Kidney (tissue), 22 donors: ENCODE measurements at places on chromosomes 6 and 20.

DNA sequence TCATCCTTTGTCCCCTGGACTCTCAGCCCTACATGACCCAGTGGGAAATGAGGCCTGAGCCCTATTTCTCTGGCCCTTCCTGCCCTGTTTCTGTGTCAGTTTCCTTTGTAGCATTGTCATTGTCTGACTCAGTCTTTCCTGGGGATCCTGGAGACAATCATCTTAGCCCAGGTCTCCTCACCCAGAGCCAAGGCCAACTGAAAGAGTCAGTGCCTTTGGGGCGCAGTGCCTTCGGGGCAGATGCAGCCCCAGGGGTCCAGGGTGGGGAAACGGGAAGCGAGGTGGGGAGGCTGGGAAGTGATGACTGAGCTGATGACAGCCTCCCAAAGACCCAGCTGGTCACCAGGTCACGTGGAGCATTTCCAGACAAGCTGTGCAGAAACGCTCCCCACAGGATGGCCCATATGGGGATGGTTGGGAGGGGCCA lies 93.3 kb upstream of the SULF2 start:
- DNase-seq: no peak

GRCh38 chr6:40922281-40922680 lies 116.7 kb downstream of the UNC5CL start:
- no peak for DNase-seq

- no peak for DNase-seq
Measured at GRCh38 chr6:163777716-163778115, 363.2 kb downstream of the QKI start.

DNA sequence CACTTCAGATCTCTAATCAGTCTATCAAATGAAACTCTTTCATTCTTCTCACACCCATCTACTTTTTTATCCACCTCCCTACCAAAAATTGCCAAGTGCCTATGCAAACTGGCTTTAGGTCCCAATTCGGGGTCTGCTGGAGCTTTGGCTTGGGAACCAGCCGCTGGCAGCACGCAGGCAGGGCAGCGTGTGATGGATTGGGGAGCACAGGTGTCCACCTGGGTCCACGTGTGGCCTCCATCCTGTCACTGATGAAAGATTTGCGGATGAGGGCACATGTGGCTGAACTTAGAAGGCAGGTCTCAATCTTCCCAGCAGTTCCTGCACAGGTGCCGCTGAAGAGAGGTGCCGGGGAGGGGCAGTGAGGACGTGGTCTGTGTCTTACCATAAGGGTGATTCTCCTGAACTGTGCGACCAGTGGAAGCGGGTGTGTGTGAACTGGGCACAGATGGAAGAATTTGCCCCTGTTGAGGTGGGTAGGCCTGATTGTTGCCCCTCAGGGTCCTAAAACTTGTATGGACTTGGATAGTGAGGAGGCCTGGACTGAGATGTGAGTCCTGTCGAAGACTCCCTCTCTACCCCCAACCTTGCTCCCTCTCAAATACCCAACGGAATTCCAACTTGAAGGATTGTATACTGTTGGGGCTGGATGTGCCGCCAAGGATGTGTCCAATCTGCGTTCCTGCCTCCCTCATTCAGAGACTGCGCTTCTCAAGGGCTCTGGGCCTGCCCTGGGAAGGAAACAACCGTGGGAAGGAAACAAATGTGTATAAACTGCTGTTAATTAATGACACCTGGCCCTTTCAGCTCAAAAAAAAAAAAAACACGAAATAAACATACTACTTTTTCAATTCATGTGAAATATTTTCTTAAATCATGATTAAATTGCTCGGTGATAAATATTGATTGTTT lies 18.4 kb upstream of the RAET1L start:
- DNase-seq: no peak

- peak; percentile 19 for DNase-seq
Measured at GRCh38 chr20:46965477-46965876, 70.8 kb downstream of the EYA2 start.

GRCh38 chr6:11207199-11207968 lies 25.1 kb downstream of the NEDD9 start:
- peak; percentile 75 for DNase-seq

- no peak for DNase-seq
Measured at GRCh38 chr6:33144373-33144772, 47.9 kb downstream of the COL11A2 start.

DNA sequence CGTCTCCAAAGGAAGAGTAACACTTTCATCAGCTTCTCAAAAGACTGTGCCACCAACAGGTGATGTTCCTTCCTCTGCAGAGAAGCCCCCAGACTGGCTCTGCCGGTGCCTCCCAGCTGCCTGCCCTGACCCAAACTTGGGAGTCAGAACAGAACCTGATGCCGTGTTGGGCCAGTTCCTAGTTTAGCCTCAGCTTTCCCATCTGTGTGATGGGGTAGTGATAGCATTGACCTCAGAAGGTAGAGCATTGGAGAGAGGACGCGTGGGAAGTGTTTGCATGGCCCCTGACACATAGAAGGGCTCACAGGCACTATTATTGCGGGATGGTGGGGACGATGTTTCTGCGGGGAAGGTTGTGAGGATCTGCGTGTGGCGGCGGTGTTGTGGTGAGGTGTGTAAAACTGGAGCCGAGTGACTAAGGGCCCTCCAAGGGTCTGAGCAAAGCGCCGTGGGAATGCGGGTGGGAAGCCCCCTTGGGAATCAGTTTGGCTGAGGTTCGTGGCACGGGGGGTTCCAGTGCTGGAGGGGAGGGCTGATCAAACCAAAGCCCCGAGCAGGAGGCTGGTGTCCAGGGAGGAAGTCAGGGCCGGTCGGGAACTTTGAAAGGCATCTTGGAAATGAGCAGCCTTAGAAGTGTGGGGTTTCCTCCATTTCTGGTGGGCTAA lies 1.7 kb downstream of the NTSR1 start:
- no peak for DNase-seq

DNA sequence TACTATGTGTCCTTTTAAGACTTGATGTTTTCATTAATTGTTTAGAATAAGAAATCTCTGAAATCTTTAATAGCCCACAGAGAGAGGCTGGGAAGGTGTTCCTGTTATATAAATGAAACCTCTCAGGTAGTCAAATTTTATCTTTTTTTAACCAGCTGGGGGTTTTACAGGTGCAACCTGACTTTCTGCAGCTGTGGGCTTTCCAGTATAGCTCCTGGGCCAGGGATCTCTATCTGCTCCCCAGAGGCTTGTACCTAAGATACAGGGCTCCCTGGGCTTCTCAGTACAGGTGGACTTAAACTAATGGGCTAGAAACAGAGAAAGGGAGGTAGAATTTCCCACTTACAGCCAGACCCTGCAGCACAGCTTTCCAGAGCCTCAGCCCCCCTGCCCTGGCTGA lies 49.4 kb downstream of the HLA-C start:
- no peak for DNase-seq
